NB4 (cell line): ENCODE measurements at places on chromosomes 4 and X.

DNA sequence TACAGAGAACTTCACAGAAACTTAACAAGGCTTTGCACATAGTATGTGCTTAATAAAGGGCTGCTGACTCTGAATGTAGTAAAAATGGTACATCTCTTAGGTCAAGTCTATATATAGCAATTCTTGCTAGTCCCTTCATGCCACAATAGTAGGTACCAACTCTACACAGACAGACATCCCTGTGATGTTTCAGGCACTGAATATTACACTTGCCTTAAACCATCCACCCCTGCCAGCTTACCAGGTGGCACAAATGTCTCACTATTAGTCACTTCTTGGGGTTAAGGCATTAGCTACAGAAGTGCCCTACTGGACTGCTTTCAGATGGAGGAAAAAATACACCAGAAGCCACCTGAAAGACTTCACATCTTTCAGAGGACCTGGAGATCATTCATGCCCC lies 86.3 kb upstream of the CITED1 start:
- no peak for DNase-seq

GRCh38 chr4:139685180-139685579 lies 19.6 kb downstream of the MGST2 start:
- no peak for DNase-seq

GRCh38 chrX:102957751-102958150 lies 20.7 kb downstream of the RAB40AL start:
- DNase-seq = no peak

GRCh38 chr4:79869597-79870237 lies 203.3 kb downstream of the ANTXR2 start:
- no peak for DNase-seq

- DNase-seq = peak; percentile 1
Observed at GRCh38 chrX:35076061-35076460, 133.5 kb downstream of the FAM47B start.

DNA sequence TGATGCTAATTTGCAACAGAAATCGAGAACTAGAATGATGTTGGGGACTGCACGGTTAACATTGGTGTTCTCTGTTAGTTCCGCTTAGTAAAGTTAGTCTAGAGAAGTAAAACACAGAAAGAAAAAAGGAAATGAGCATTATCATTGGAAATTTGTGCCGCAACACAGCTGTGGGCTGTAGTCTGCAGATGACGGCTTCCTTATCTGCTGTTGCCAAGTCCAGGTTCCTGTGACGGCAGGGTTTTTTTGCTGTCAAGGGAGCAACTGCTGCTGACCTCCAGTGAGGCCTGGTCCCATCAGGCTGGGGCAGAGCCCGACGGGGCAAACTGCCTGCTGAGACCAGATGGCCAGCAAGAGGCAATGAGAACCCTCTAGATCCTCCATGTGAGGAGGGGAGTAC lies 38.9 kb upstream of the PHEX start:
- no peak for DNase-seq

DNA sequence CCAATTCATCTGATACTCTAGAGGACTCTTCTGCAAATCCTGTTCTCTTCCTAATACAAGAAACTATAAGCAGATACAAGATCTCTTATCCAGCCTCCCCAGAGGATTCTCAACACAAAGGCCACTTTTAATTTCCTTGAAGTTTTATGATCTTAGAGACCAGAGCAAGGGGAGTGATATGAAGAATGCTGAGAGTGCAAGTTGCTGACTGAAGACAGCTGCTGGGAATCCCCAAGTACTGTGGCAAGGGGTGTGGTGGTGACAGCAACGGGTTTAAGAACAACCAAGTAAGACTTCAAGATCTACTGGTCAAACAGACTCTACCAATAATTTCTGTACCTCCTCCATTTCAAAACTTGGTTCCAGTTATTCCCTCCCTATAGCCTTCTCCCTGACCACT lies 7.0 kb downstream of the AMMECR1 start:
- no peak for DNase-seq

DNA sequence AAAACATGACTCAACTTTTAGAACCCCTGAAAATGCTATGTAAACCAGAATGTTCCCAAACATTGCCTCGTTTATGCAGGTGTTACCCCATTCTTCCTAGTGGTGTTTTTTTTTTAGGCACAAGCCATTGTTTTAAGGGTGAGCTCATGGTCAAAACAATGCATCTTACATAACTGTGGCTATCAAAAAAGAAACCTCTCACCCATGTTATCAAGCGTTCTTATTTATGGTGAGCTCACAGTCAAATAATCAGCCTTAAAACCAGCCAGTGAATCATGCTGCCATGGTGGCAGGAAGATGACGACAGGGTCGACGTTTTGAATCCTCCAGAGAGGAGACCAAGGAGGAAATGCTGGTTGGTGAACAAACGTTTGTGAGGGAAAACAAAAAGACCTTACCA lies 195.2 kb downstream of the KDR start:
- peak; percentile 7 for DNase-seq

DNA sequence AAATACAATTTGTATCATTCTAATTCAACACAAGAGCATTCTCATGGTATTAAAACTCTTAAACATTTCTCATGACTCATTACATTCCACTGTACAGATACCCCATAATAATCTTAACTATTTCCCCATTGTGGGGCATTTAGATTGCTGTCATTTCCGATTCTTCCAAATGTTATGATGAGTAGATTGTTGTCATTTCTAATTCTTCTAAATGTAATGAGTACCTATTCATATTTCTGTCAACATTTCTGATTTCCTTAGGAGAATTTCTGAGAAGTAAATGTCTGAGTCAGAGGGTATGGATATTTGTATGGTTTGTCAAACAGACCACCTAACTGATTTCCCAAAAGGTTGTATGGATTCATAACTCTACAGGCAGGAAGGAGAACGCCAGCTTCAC lies 8.3 kb downstream of the S100G start:
- no peak for DNase-seq

DNA sequence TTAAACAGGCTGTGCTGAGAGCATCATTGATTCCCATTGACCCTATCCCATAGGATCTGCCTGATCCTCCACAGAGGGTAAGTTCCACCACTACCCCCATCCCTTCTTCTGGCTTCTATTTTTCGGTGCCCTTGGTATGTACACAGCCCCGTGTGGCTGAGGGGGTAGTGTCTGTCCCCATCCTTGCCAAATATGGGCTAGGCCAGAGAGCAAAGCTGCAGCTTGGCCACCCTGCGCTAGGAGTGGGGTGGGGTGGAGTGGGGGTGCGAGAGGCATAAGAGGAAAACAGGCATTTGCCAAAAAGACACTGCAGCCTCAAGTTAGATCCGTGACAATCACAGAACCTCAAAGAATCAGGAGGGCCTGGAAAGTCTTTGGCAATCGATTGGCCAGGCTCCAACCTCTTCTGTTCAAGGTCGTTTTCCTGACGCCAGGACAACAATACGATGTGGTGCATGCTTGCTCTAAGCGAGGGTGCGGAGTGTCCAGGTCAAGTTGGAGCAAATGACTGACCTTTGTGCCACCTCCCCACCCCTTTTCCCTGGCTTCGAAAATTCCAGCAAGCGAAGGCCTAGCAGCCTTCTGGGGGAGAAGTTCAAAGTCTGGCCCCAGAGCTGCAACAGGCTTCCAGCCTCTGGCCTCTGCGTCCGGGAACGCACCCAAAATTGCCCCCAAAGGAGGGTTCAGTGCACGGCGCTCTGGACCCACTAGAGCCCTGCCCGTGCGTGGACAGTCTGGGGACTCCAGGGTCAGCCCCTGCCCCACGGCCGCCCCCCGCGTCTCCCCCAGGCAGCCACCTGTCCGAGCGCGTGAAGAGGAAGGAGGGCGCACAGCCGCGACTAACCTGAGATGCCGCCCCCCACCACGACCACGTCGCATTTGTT lies 598 bp downstream of the MAOB start:
- no peak for DNase-seq

- DNase-seq = no peak
Observed at GRCh38 chr4:188714501-188714900, 575.3 kb downstream of the TRIML1 start.

GRCh38 chr4:25750874-25751273 lies 95.2 kb downstream of the SLC34A2 start:
- no peak for DNase-seq

DNA sequence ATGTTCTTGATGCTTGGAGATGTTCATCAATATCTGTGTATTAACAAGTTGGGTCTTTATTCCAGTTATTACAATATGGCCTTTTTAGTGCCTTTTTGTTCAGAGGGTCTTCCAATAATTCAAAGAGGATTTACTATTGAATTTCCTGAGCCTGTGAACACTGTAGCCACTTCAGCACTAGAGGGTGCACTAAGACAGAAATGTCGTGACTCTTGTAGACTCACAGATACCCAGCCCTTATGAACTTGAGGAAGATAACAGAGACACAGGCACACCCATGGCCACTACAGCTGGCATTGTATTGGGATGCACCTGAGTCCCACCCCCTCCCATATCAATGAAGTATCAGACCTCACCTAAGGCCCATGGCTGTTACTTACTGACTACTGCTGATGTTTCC lies 54.4 kb upstream of the ACTRT1 start:
- DNase-seq = peak; percentile 33

GRCh38 chrX:37685381-37686359 lies at the start of gene XK:
TSS of gene XK (plus strand) at chrX:37685791. CDS start at chrX:37685962, 171 bp downstream.
- DNase-seq = peak; percentile 91

DNA sequence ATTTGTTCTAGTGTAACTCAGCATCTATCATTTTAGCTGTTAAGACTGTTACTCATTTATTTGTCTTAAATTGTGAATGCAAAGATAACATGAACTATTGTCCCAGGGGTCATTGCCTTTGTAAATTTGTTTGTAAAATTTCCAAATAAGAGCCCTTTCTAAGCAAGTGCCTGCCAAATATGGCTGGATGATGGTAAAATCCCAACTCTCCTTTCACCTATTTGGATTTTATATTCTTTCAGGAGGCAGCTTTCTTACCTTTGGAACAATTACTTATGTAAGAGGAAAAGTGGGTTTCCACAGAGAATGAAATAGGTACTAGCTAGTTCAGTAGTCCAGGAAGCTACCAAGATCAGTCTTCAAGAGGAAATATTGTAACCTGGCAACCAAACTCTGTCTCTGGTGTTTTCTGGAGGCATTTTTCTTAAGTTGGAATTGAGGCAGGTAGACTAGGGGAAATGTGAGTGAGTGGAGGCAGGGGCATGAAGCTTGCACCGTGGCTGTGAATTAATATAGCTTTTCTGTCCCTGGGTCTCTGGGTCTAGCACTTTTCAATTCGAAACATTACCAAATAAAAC lies 363.0 kb upstream of the ZCCHC13 start:
- DNase-seq = peak; percentile 5

GRCh38 chr4:156291317-156291716 lies 337.7 kb upstream of the CTSO start:
- DNase-seq = no peak

- DNase-seq = no peak
Observed at GRCh38 chr4:185847352-185848097, 35.5 kb upstream of the SORBS2 start.

GRCh38 chrX:12975991-12976558 lies 1.2 kb downstream of the TMSB4X start:
- peak; percentile 84 for DNase-seq

GRCh38 chrX:108732630-108733321 lies 3.6 kb downstream of the IRS4 start:
- DNase-seq = no peak

- peak; percentile 9 for DNase-seq
Observed at GRCh38 chr4:162952232-162952631, 214.5 kb downstream of the NAF1 start.

- no peak for DNase-seq
Observed at GRCh38 chr4:168812806-168813205, 197.2 kb downstream of the CBR4 start.

GRCh38 chr4:52750819-52751486 lies at the start of gene ERVMER34-1:
TSS of gene ERVMER34-1 (minus strand) at chr4:52751425. CDS start at chr4:52745520, 5,905 bp downstream.
- DNase-seq = no peak

GRCh38 chrX:135651647-135652295 lies 61.7 kb upstream of the CT45A1 start:
- DNase-seq = no peak

- DNase-seq = no peak
Observed at GRCh38 chr4:86181585-86181984, 178.3 kb downstream of the MAPK10 start.

DNA sequence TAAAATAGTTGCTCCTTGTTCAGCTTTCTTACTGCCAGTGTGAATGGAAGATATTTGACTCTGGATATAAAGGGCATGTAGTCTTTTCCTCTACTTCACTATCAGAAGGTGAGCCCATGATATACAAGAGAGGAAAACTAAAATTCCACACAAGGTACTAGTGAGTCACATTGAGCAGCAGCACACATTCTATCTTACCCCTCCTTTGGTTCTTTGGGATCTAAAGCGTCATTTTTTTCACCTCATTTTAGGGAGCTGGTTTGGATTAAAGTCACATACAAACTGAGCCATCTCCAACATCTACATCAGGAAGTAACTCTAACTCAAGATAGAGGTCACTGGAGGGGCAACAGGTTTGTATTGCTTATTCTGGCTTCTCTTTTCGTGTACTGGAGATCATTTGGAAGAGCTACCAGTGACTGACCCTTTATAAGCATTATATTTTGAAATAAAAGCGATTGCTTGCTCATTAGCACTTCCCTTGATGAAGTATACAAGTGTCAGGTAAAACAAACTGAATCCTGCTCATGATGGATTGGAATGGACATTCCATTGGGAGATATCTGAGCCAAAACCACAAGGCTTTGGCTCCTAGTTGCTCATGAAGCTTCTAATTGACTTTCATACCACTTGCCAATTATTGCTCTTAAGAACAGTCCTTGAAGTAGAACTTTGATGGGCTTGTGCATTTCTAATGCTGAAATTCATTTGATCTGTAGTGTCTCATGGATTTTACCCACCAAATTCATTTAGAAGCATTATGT lies 124.1 kb downstream of the SPCS3 start:
- DNase-seq = no peak

DNA sequence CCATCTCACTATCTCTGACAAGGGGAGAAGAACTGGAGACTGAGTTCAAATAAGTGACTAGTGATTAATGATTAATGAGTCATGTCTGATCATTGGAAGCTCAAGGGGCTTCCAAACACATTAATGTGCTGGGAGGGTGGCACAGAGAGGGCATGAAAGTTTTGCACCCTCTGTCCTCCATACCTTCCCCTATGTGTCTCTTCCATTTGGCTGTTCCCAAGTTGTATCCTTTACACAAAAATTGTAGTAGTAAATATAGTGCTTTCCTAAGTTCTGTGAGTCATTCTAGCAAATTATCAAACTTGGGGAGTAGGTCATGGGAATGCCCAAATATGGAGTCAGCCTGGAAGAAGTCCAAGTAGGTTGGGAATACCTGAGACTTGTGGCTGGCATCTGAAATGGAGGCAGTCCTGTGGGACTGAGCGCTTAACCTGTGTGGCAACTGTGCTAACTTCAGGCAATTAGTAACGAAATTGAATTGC lies 4.1 kb upstream of the FAM200B start:
- DNase-seq = no peak
